ENCODE measurements at places on chromosomes 7 and 10.

DNA sequence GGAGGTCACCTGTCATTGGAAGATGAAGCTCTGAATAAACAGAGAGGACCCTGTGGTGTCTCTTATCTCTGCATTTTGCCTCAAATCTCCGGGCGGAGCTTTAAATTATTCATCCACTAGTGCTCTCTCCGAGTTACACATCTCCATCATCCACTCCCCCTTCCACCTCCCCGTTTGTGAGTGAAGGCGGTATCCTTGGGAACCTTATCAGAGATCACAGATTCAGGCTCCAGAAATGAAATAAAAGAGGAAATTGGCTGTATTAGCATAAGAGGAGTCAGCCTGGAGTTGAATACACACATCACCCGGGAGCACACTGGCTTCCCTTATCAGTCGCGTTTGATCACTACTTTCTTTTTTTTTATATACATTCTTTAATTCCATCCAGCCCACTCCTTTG, 1184.8 kb downstream of the GATA3 start:
- DNase-seq = no peak

DNA sequence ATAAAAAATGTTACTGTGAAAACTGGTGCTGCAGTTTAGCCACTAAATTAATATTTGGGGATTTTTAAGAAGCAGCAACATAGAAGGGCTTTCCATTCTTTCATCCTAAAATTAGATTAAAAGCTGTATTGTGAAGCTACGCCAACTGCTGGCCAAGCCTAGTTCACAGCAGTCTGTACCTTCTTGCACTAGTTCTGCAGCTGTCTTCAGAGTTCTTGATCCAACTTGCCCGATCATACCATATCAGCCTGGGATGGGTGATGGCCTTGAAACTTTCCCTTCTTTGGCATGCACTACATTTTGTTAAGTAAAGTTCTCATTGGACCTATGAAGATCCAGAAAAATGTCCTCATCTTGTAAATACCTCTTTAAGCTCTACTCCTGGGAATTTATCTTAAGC, 20.3 kb upstream of the PANK1 start:
- DNase-seq = no peak

GRCh38 chr10:34704526-34705184, 110.4 kb downstream of the PARD3 start:
- no peak for DNase-seq

- DNase-seq = no peak
Measured at GRCh38 chr10:546451-546850, 143.0 kb downstream of the DIP2C start.

- DNase-seq = no peak
Measured at GRCh38 chr7:15715435-15715834, 29.0 kb upstream of the MEOX2 start.

- DNase-seq = no peak
Measured at GRCh38 chr10:12489357-12489756, 140.0 kb downstream of the CAMK1D start.
